ENCODE measurements at places on chromosomes 2 and 18.

DNA sequence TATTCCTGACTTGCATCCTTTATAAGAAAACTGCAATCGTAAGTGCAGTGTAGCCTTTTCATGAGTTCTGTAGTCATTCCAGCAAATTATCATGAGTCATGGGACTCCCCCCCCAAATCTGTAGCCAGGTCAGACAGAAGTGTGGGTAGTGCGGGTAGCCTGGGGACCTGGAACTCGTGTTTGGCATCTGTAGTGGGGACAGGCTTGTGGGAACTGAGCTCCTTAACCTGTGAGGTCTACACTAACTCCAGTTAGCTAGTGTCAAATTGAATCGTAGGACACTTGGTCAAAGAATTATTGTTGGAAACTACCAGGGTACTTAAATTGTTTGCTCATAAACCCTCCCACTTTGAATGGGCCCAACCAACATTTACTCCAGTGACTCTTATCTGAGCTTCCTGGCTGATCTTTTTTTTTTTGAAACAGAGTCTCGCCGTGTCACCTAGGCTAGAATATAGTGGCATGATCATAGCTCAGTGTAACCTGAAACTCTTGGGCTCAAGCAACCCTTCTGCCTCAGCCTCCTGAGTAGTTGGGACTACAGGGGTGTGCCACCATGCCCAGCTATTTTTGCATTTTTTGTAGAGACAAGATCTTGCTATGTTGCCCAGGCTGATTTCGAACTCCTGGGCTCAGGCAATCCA, 12.4 kb downstream of the PFN4 start:
- no peak for DNase-seq

DNA sequence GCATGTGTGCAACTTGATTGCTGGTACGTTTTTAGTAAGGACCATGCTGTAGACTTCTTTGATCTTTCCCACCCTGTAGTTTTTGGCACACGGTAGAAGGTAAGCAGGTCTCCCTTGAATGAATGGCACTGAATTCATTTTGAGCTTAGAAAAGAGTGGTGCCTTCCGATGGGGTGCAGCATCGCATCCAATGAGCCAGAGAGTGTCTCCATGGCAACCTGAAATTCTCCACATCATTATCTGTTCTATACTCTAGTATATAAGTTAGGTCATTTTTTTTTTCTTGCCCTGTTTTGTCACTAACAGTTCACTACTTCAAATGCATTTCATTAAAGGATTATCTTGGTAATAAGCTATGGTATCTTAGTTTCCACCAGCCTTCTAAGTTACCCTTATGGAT, 81.2 kb upstream of the REV1 start:
- no peak for DNase-seq

DNA sequence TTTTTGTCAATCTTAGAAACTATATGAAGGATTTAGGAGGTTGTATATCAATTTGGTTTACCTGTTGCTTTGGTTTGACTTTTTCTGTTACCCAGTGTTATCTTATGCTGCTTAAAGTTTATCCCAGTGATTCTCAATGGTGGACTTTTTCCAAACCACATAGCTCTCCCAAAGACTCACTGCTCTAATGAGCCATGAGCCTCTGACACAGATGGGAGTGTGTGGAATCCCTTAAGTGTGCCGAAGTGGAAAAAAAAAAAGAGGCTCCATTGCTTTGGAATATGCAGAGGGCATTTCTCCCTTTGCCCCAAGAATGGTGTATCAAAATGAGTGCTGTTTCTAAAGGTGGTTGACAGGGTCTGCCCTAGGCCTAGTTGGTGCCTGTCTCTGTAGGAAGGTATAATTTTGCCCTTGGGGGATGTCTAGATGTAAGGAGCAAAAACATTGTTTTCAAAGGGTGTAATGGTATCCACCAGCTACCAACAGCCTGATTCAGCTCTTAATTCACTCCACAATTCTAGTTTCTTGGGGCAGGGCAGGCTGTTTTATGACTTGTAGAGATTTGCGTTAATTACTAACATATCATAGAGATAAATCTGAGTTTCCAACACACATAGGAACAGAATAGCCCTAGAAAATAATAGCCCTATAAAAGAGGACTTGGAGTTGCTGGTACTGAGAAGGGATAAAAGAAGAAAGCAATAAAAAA, 64.3 kb upstream of the CYP26B1 start:
- DNase-seq = no peak

- no peak for DNase-seq
Observed at GRCh38 chr2:20530520-20530919, 83.6 kb downstream of the RHOB start.

DNA sequence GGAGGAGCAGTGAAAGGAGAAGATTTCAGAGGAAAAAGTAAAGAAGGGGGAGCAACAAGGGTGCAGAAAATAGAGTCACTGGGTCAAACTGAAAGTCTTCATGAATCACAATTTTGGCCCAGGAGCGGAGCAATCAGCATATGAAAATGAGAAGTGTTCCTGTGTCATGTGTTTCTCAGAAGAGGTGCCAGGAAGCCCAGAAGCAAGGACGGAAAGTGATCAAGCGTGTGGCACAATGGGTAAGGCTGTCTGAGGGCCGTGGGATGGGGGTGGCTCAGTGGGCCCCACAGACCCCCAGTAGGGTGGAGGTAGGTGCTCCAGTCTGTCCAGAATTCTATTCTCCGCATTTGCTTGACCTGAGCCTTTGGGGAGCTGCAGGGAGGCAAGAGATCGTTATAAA, 44.2 kb downstream of the SP140 start:
- no peak for DNase-seq

GRCh38 chr18:39274535-39274934, 1708.9 kb upstream of the CELF4 start:
- no peak for DNase-seq

DNA sequence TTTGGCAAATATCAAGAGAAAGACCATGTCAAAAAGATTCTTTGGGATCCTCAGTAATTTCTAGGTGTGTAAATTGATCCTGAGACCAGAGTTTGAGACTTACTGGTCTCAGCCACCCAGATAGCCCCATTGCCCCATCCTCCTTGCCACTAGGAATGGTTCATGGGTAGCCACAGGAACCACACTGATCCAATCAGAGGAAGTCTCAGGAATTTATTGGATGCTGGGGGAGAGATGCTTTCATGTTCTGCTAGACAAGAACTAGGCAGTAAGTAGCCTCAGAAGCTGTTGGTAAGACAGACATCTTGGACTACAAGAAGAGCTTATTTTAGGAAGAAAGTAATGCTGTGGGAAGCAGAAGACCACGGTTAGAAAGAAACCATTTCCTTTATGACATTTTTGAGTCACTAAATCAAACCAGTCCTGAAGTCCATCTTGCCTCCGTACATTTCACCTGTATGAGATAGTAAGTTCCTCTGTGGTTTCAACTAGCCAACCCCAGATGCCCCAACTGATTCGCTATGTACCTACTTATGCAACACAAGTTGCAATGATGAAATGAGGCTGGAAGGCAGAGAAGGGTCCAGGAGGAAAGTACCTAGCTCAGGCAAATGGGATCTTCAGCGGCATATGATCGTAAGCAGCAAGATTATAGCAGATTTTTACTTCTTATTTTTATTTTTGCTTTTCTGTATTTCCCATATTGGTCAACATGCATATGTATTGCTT, 3.6 kb upstream of the ST3GAL5 start:
- no peak for DNase-seq

DNA sequence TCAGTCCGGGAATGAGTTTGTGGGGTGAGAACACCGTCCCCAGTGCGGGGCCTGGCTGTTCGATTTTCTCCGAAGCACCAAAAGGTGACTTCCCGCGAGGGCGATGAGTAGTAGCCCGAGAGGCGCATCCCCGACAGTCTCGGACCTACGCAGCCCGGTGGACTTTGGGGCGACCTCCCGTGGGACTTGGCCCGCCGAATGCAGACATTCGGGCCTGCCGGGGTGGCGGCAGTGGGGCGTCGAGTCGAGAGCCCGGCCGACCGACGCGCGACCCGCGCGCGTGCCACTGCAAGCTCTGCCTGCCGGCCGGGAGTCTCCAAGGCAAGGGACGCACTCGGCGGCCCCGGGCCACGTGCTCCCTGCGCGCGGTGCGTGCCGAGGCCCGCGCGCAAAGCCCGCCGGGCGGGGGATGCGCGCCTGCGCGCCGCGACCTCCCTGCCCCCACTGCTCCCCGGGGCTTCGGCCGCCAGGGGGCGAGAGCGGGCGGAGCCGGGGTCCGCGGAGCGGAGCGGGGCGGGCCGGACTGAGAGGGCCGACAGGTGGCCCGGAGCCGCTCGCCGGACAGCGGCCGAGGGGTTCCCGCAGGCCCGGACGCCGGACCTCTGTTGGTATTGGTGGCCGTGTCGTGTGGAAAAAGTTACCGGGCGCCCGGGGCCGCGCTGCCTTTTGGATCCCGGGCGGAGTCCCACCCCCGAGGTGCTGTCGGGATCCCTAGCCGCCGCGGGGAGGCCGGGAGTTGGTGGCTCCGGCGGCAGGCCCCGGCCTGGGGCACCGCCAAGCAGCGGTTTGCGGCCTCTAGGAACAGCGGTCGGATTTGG, 1.9 kb downstream of the PTMA start:
- peak; percentile 45 for DNase-seq

- DNase-seq = no peak
Observed at GRCh38 chr2:100776445-100776844, 43.5 kb upstream of the NPAS2 start.

- DNase-seq = no peak
Observed at GRCh38 chr2:241018051-241018891, 19.9 kb downstream of the SNED1 start.

DNA sequence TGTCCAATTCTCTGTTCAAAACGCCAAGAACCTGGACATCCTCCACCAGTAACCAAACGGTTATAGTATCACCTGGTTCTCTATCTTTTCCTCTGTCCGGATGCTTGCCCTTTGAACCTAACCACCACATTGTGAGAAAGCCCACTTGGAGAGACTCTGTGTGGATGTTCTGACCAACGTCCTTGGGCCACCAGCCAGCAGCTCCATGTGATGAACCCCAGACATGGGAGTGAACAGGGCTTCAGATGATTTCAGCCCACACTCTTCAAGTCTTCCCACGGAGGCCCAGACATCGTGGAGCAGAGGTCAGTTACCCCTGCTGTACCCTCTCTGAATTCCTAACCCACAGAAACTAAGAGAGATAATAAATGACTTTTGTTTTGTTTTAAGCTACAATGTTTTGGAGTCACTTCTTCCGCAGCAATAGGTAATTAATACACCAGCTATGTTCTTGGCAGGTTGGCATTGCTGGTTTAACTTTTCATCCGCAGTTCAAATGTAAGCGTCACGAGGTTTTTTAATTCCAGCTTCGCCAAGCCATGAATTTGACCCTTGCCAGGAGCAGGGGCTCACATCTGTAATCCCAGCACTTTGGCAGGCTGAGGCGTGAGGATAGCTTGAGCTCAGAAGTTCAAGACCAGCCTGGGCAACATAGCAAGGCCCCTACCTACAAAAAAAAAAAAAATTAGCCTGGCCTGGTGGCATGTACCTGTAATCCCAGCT, 36.1 kb upstream of the ZNF532 start:
- DNase-seq = no peak

DNA sequence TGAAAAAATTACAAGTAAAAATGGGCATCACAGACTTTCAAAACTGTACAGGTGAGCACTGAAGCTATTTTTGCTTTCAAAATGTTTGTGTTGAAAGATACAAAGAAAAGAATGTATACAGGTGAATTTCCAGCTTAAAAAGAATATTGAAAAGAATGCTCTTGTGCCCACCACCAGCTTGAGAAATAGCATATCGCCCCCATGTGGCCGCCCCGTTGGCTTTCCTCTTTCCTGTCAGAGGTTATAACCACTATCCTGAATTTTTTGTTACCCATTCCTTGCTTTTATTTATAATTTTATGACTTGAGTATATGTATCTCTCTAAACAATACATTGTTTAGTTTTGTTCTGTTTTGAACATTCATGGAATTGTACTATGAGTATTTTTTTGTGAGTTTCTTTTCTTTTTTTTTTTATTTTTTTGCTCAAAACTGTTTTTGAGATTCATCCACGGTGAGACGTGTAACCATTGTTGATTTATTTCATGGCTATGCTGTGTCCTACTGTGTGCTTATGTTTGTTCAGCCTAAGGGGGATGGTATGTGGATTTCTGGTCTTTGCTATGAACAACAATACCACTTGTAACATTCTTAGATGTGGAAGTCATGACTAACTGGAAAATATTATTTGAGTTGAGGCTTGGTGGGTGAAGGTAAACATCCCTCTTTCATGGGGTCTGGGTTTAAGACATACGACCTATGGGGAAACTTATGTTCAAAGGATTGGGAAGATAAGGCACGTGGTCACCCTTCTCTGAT, 11.6 kb downstream of the TRPM8 start:
- DNase-seq = no peak

- DNase-seq = no peak
Observed at GRCh38 chr2:137676346-137676745, 287.9 kb upstream of the HNMT start.

DNA sequence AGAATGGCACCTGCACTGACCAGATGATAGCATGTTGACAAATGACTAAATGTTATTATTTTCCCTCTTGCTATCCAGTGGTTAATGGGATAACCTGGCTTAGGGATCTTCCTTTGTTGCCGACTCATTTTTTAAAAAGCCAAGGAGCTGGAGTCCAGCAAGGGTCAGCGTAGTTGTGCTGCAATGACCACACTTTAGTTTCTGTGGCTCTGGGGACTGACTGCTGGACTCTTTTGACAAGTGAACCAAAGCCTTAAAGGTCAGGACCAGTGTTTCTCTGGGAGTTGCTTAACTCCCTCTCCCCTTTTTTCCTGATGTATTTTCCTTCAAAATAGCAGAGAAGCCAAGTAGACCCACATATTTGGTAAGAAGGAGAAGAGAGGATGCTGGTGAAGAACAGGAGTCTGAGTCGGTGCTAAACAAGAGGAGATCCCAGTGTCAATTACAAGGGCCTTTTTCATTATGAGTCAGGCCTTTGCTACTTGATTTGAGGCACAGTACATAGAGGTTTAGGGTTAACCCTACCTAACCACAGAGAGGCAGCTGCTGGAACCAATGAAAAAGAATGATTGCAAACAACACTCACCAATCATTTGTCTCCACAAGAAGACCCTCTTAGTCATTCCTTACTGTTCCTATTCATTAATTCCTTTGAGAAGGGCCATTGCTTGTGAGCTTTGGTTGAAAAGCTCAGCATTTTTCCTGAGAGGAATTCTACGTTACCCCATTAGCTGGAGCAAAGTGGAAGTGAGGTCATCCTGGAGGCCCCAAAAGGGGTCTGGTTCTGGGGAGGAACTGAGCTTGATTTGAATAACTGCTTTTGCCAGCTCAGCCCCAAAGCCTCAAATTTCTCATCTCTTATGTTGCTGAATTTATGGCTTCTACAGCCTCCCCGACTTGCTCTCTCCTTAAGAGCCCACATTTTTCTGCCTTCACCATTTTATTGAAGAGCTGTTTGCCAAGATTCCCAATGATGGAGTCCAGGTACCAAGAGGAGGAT, 137.6 kb upstream of the HNMT start:
- no peak for DNase-seq

DNA sequence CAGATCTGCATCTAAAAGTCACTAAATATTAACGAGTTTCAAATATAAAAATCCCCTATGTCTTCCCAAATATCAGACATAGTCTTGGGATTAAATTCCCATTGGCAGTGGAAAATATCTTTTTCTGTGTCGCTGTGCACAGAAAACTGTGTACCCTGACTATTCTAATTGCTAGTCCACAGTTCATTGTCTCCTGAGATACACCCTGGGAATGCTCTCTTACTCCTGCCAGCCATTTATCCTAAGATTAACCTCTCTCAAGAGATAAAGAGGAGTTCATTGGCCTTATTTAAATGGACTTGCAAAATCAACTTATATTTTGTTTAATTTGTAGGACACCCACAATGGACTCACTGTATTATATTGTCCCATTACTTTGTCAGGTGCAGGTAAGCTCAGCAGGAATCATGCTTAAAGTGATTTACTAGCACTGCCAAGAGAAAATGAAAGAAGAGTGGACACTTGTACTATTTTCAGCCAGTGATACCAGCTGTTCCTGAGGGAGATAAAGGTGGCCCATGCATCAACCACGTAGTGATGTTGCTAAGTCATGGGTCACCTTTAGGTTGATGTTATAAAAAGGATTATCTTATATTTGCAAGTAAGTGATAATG, 553.8 kb downstream of the PIK3C3 start:
- no peak for DNase-seq

All from stimulated activated CD8-positive, alpha-beta memory T cell treated with anti-CD3 and anti-CD28 coated beads, Interleukin-7, amount 100 ng/mL, for 48 hours (primary cell).